ENCODE measurements at places on chromosomes 1 and 21. TPM values are rescaled to one million over a fixed set of nuclear protein-coding genes. Genes with fewer than 3 reads are reported as not detected.

DNA sequence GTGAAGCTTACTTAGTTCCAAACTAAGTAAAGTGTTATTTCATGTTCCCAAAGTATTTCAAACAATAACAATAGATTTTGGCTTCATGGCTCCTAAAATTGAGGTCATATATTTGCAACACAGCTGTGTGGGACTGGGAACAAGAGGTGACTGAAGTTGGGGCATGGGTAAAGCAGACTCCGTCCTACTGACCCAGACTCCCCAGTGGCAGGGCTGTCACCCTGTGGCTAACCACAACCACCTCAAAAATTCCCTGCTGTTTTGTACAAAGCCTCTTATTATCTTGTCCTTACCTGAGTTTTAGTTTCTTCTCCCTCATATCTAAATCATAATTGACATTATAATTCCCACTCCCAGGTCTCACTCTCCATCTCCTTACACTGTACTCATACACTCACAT, 117.6 kb downstream of the PTGER3 start:
- DNase-seq: no peak

GRCh38 chr1:115677182-115677555, 35.4 kb downstream of the VANGL1 start:
- DNase-seq: no peak

DNA sequence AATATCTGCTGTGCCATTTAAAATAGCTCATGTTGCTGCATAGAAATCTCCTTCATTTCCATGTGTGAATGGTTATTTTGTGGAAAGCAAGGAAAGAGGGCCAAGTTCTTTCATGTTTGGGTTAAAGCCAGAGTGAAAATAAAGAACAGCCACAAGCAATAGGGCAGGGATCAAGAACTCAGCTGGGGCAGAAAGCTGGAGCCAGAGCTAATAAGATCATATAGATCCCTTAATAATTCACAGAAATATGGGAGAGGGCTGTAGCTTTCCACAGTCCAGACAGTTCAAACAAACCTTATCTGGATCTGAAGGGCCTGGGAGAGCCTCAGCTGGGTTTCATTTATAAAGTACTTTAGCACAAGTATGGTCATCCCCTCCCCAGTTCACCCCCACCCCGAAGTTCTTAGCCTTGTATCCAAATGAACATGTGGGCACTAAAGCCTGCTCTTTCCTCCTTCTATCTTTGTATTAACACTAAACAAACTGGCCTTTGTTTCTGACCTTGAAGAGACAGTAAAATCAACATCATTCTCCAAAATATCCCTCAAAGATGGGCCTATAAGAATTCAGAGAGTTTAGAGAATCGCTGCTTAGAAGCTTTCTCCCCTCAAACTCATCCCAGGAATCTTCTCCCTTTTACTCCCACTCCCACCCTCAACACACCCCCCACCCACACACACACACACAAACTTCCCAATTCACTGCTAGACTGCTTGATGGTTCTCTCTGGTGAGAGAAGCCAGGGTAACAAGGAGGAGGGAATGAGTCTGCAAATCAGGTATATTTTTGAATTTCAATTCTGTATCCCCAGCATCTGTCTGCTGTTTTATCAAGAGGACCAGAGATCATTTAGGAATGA, 41.7 kb downstream of the UTP25 start:
- DNase-seq: no peak

DNA sequence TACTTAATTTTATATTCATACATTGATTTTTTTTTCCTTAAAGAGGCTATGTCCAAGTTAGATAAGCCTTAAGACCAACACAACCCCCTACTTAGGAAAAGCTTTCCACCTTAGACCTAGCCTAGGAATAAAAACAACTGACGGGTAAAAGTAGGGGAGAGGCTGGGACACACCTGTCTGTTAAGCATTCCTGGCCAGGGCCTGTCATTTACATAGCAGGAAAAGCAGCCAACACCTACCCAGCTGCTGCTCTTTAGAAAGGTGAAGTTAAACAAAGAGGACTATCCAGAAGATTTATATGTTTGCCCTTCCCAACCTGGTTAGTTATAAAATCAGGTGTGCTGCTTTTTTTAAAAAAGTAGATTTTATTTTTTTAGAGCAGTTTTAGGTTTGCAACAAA, 29.1 kb upstream of the SAMD13 start:
- DNase-seq: no peak

- no peak for DNase-seq
These were observed 1431.5 kb downstream of the BRINP3 start for GRCh38 chr1:189046127-189046526.

- no peak for DNase-seq
These were observed 153.5 kb upstream of the COA6 start for GRCh38 chr1:234219711-234220110.

NEXN gene
- total RNA-seq: 15.4 TPM

Data from mesenteric fat pad (tissue), 1 donor.